ENCODE measurements at places on chromosomes 2 and 18.

- no peaks in the 10 kb centered on the region for H3K36me3 ChIP-seq
- no peaks in the 10 kb centered on the region for H3K4me1 ChIP-seq
- DNase-seq = no peak
- H3K27me3 ChIP-seq = no peaks in the 10 kb centered on the region
Observed at GRCh38 chr2:222179592-222179991, 119.2 kb downstream of the PAX3 start.

DNA sequence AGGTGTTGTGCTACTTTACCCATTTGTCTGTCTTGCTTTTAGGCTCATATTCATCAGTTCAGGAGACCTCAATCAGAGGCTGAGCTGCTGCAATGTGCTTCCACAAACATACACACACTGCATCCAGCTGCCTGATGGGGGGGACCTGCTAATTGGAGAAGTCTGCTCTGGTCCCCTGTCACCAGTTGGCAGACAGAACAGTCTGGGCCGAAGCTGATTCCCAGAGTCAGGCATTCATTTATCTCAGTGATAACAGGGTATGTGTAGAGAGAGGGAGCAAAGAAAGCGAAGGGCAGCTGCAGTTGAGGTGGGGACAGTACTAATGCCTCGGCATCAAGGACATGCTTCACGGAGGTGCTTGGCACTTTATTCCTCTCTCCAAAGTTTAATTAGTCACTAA lies 584.3 kb upstream of the PIK3C3 start:
- H3K27me3 ChIP-seq = no peaks in the 10 kb centered on the region
- H3K4me3 ChIP-seq = no peak overlapping the region
- H3K27ac ChIP-seq = no peak overlapping the region
- H3K4me1 ChIP-seq = no peaks in the 10 kb centered on the region
- no peaks in the 10 kb centered on the region for H3K36me3 ChIP-seq

DNA sequence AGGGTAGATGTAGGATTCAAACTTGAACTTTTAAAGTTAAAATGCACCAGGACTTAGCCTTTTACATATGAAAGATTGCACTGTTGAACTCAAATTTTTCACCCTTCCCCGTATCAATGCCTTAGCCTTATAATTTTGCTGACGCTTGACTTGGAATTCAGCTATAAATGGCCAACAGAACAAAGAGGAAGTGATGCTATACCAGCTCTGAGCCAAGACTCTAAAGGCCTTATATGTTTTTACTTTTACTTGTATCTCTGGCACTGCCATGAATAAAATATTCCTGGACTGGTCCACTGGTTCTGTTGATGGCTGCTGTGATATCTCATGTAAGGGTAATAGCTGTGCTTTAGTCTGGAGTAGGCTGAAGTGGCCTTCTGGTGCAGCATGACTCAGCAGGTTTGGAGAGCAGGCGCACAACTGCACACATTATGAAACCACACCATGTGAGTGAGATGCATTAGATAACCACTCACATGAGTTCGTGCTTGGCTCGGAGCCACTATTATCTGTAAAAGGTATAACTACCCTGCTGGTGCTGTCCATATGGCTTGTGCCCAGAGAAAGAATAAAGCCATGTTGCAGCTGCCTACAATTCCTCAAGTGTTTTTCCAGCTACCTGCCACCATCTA lies 8.4 kb upstream of the IER3IP1 start:
- DNase-seq = no peak
- no peaks in the 10 kb centered on the region for H3K4me1 ChIP-seq
- H3K36me3 ChIP-seq = no peaks in the 10 kb centered on the region
- H3K27me3 ChIP-seq = no peaks in the 10 kb centered on the region
- H3K4me3 ChIP-seq = no peak overlapping the region

GRCh38 chr2:170361090-170361936 lies 183.4 kb downstream of the MYO3B start:
- H3K27me3 ChIP-seq = no peaks in the 10 kb centered on the region
- no peaks in the 10 kb centered on the region for H3K36me3 ChIP-seq
- no peak overlapping the region for H3K4me3 ChIP-seq
- DNase-seq = peak; percentile 6

DNA sequence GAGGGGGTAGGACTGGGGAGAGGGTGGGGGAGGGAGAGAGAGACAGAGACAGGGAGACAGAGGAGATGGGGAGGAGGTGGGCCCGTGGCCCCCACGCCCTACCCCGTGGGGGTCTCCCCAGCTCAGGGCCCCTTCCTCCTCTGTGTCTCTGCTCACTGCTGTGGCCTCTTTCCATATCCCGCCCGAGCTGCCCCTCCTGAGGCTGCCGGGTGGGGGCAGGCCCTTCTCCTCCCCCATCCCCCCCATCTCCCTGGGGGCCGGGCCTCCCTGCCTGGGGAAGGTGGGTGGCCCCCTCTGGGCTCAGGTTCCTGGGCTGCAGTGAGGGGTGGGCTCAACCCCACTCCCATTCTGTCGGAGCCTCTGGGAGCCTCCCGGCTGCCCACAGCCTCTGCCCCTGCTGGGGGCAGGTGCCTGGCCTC lies 332 bp upstream of the PDCD1 start:
- H3K36me3 ChIP-seq = no peaks in the 10 kb centered on the region
- H3K27ac ChIP-seq = peak overlapping the region; percentile 59
- H3K4me3 ChIP-seq = peak overlapping the region; percentile 63
- DNase-seq = no peak

- H3K27me3 ChIP-seq = peaks cover 3% of the 10 kb centered on the region
- no peaks in the 10 kb centered on the region for H3K36me3 ChIP-seq
- no peaks in the 10 kb centered on the region for H3K4me1 ChIP-seq
- H3K27ac ChIP-seq = no peak overlapping the region
- no peak overlapping the region for H3K4me3 ChIP-seq
- DNase-seq = no peak
Observed at GRCh38 chr2:175233135-175233719, 51.7 kb upstream of the ATP5MC3 start.

DNA sequence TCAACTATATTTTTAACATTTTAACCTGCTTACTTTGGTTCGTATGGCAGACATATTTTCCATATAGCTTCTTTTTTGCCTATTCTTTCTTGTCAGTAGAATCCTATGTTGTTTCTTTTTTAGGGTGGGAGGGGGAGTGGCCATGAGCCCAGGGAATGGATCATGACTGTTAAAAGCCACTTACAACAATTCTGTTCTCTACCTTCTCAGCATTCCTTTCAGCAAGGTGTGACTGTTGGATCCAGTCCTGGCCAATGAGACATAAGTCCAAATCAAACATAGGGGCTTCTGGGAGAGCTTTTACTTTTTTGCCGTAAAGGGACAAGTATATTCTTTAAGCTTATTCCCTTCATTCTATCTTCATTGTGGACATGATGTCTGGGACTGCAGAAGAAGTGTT lies 25.0 kb upstream of the DNAH6 start:
- H3K4me1 ChIP-seq = no peaks in the 10 kb centered on the region
- H3K27ac ChIP-seq = no peak overlapping the region
- no peak overlapping the region for H3K4me3 ChIP-seq
- no peaks in the 10 kb centered on the region for H3K36me3 ChIP-seq
- H3K27me3 ChIP-seq = no peaks in the 10 kb centered on the region

GRCh38 chr2:52342458-52342857 lies 1310.5 kb upstream of the NRXN1 start:
- no peaks in the 10 kb centered on the region for H3K27me3 ChIP-seq
- H3K27ac ChIP-seq = no peak overlapping the region
- no peaks in the 10 kb centered on the region for H3K4me1 ChIP-seq
- DNase-seq = no peak
- H3K4me3 ChIP-seq = no peak overlapping the region

All from effector memory CD4-positive, alpha-beta T cell (primary cell).